ENCODE measurements at places on chromosomes 3 and 15.

DNA sequence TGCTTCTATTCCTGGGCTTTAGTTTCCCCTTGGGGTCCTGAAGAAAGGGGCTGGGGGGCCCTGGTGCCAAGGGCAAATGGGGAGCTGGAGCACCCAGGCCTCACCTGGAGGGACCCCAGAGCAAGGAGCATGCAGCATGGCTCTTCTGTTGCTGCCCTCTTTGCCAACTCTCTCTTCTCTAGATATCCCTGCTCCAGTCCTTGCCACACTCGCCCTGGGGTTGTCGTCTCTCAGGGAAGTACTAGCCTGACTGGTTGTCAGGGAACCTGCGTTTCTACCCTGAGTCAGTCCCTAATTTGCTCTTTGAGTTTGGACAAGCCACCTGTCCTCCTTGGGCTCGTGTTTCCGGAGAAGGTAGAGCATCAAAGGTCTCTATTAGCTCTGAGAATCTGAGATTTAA lies 63.7 kb upstream of the UBE2Q2 start:
- DNase-seq: no peak

- DNase-seq: no peak
These were observed 296.6 kb downstream of the NR2F2 start for GRCh38 chr15:96627031-96627568.

- DNase-seq: no peak
These were observed 255.8 kb upstream of the CDIN1 start for GRCh38 chr15:36323615-36324014.

- peak; percentile 28 for DNase-seq
These were observed 16.0 kb upstream of the EID1 start for GRCh38 chr15:48861813-48862431.

DNA sequence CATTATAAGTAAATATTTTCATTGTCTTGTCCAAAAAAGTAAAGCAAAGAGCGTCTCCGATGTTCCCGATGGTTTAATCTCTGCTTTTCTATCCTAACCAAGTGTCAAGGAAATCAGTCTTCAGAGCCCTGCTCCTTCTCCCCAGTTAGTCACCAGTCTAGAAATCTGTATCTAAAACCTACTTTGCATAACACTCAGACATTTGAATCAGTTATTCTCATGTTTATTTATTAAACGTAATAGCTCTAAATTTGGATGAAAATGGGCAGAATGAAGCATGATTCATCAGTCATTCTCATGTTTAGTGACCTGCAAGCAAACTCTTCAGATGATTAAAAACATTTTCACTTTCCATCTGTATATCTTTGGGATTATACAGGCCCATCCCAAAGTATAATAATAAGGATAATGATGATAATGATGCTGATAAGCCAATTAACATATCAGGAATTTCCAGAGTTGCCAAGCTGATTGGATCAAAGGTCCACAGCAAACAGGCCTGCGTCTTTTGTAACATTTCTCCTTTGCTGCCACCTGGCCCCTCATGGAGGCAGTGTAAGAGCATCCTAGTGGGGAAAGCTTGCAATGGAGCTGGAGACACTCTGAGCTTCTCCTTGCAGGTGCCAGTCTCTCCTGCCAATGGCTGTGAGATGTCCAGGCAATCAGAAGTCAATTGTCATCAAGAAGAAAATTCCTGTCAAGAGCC lies 273.9 kb downstream of the IGSF11 start:
- DNase-seq: no peak

DNA sequence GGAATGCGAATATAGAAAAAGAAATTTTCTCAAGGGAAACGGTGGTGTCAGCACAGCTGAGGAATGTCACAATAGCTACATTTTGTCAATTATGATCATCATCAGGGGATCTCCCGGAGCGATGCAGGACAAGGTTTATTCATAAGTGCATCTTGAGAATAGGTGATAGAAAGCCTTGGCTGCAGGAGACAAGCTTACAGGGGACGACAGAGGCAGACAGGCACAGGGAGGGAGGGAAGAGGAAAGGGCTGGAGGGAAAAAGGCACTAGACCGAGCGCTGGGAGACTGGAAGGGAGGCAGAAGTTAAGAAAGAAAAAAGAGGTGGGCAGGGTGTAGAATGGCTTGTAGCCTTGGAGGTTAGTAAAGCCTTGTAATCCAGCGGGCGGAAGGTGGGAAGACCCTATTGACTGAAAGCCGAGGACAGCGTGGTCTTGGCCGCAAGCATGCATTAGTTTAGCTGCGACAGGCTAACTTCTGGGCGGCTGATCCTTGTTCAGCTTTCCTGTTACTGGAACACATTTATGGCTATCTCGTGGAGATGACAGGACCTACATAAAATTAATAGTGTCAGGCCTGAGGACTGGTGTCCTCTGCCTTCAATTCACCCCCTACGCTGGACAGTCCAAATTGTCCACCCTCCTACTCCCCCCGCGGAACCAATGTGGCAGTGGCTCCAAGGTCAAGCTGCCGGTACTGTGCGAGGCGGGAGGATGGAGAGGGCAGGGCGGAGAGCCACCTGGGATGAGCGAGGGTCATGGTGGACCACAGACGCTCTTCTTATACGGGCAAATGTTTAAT lies 1.4 kb upstream of the NECTIN3 start:
- no peak for DNase-seq

GRCh38 chr3:27138562-27138961 lies 230.6 kb downstream of the NEK10 start:
- no peak for DNase-seq

DNA sequence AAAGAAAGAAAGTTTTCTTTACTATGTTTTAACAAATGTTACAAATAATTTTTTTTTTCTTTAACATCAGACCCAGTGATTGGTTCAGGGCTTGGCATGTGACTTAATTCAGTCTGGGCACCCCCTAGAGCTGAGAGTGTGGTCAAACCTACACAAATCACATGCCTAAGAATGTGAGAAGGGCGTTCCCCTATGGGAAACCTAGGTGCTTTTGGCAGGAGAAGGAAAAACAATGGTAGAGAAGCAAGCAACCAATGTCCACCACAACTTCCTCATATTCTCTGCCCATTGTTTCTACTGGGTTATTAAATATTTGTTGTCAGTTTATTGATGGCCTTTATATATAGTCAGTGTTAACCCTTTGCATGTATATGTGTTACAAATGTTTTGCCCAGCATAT lies 21.4 kb upstream of the PIAS1 start:
- no peak for DNase-seq

DNA sequence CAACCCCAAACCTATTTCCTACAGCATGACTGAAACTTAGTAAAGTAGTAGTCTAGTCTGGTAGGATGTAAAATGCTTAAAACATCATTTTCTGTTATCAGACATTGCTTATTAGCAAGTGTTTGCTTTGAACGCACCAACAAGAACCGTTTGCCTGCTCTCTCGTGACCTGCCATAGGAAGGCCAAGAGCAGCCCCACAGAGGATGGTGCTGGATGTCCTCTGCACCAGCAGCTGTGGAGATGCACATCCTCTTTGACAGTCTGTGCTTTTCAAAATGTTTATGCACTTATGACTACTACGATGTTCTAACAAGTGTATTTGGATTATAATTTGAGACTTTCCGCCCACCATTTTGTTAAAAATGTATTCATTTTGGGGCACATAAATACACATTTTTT lies 59.6 kb downstream of the PDE8A start:
- no peak for DNase-seq

GRCh38 chr3:141553055-141553454 lies 66.2 kb downstream of the RASA2 start:
- DNase-seq: no peak

- no peak for DNase-seq
These were observed 30.4 kb downstream of the SLC51A start for GRCh38 chr3:196246612-196247308.

GRCh38 chr3:71690341-71690841 lies 34.8 kb downstream of the EIF4E3 start:
- no peak for DNase-seq

DNA sequence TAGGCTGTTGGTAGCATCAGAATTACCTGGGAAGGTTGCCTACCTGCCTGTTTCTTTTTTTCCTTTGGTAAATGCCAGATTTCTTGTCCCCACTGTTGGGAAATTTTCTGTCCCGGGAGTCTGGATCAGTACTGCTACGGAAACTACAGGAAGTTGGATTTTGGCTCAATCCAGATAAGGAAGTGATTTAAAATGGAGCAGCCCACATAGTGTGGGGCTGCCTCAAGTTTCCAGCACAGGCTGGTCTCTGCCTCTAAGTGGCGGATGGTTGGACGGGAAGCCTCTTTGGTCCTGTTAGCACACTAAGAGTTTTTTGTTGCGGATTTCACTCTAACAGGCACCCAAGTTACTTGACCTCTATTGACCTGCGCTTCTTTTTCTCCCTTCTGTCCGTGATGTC lies 54.7 kb downstream of the EEFSEC start:
- no peak for DNase-seq

GRCh38 chr15:79682285-79682684 lies 214.5 kb downstream of the MTHFS start:
- DNase-seq: no peak

- no peak for DNase-seq
These were observed 27.2 kb upstream of the SLC25A36 start for GRCh38 chr3:140914384-140914945.

DNA sequence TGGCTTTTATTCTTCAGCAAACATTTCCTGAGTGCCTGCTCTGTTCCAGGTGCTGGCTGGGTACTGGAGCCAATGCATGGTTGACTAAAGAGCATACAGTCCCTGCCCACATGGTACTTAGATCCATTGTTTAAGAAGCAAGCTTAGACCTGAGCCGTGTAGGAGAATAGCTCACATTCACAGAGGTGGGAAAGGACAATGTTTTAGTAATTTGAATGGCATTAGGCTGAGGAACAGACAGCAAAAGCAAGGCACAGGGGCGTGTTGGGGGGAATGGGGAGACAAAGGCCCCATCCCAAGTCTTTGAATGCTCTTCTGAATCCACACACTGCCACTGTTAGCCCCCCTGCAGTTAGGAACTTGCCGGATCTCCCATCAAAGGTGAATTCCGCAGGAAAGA lies 388.2 kb upstream of the RGMA start:
- DNase-seq: no peak

- DNase-seq: no peak
These were observed 170.3 kb downstream of the CHDH start for GRCh38 chr3:53675942-53676341.

DNA sequence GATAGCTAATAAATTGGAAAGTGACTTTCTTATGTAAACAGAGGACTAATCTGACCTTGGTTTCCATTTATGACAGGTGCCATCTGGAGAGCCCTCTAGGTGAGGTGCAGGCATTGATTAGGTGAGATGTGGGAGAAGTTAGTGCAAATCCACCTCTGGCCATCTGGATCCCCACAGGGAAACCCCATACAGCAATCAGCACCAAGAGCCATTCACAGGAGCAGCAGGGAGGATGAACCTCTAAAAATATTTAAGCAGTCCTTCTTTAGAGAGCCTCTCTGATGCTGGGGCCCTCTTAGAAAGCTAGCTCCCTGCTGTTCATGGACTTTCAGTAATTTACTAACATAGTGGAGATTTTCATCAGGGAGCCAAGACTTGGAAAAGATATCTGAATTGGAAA lies 69.3 kb downstream of the CLSTN2 start:
- DNase-seq: no peak

DNA sequence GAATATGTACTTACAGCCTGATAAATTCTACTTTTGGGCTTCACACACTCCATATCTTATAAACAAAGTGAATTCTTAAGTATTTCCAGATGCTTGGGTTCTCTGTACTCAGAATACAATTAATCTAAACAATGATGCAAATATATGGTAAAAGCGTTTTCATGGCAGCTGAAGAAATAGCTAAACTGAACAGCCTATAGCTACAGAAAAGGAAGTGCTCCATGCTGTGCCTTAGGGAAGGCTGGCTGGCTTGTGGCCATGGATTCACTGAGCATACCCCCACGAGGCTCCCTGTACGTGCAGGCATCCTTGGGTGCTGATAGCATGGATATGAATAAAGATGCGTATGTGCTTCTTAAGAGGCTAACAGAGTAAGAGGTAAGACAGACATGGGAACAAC lies 264.0 kb downstream of the KLF13 start:
- DNase-seq: no peak

DNA sequence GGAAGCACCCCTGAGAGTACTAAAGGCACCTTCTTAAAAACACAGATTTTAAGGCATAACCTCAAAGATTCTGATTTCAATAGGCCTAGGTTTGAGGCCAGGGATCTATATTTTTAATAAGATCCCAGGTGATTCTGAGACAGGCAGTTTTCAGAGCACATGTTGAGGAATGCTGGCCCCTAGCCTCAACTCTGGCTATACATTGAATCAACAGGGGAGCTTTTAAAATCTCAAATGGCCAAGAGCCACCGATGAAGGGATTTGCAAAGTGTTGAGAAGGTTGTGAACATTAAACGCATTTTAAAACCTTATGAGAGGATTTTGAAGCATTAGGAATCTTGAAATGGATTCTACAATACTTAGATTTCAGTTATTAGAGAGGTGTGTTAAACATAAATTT lies 268.8 kb upstream of the ARHGEF26 start:
- DNase-seq: no peak

GRCh38 chr3:128112357-128112968 lies 11.1 kb downstream of the RUVBL1 start:
- no peak for DNase-seq

DNA sequence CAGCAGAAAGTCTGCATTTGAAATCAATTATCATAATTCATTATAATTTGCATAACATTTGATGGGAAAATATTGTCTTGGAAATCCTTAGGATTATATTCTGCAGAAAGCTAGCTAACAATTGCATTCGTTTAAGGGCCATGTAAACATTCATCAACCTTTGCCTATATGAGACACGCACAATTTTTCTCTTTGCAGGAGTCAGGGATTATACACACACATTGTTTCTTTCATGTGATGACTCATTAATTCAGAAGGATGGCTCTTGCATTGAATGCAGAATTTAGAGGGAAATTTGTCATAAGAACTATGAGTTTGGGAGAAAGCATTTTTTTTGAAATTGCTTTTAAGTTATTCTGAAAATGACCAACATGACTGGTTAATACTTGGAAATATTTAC lies 844.7 kb downstream of the DIPK2A start:
- no peak for DNase-seq

All from NCI-H1436 treated with DMSO at 0.1 percent for 48 hours (cell line).